Inflammatory macrophage (primary cell): ENCODE measurements at places on chromosomes 6 and 20.

GRCh38 chr6:155224618-155225017 is 39.2 kb upstream of the CLDN20 start:
- peak; percentile 24 for DNase-seq

DNA sequence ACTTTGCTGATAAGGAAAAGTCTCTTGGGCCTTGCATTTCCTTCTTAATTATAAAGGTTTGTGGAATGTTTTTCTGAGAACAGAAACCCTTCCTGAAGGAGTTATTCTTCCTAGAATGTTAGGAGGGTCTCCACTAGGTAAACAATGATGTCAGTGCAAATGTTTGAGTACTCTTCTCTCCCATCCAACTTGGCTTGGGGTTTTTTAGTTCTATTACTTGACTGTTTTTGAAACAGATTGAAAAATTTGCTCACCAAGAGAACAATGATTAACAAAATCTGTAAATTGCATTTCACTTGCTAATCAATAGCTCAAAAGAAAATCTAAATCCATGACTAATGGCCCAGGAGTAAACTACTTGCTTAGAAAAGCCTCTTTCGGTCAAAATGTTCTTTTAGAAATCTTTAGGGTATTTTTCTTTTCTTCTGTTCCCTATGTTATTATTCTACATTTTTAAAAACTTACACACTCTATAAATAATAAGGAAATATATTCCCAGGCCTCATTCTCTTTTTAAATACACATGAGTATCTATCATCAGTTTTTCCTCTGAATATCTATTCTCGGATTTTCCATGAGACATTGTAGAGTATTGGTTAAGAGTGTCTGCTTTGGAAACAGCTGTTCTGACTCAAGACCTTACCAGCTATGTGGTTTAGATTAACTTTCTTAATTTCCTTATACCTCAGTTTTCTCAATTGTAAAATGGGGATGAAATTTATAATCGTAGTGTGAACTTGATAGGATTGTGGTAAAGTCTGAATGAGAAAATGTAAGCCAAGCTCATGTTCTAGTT is 234.2 kb upstream of the CITED2 start:
- no peak for DNase-seq

- no peak for DNase-seq
Observed at GRCh38 chr6:3268680-3269079, 9.9 kb downstream of the PSMG4 start.

GRCh38 chr20:20483328-20483727 is 115.4 kb downstream of the INSM1 start:
- DNase-seq, result no peak

- no peak for DNase-seq
Observed at GRCh38 chr6:88166493-88167351, 575 bp upstream of the CNR1 start.

GRCh38 chr6:44481760-44482159 is 94.3 kb downstream of the CDC5L start:
- no peak for DNase-seq
